Frontal cortex (tissue), 4 donors: ENCODE measurements at places on chromosomes 11 and 22. TPM values are rescaled to one million over a fixed set of nuclear protein-coding genes. Genes with fewer than 3 reads are reported as not detected.

C11orf42 gene
- not detected for total RNA-seq

RAB38 gene
- total RNA-seq = under 0.01 TPM

LRP4 gene
- 4.1 TPM for total RNA-seq

CD151 gene
- total RNA-seq = 34.6 TPM

INS gene
- not detected for total RNA-seq

RFPL3 gene
- total RNA-seq = not detected

NCAPD3 gene
- total RNA-seq = 11.0 TPM

MIEF1 gene
- total RNA-seq = 16.3 TPM

MAP6 gene
- total RNA-seq = 64.0 TPM

OR51B4 gene
- 0.41 TPM for total RNA-seq

RFPL2 gene
- 1.2 TPM for total RNA-seq

HEPHL1 gene
- not detected for total RNA-seq

CHRDL2 gene
- not detected for total RNA-seq
